NCI-H2029 treated with DMSO at 0.1 percent for 48 hours (cell line): ENCODE measurements at places on chromosomes 2 and 18.
A peak's percentile ranks its signal among the peaks of the same experiment; 100 is the strongest.

GRCh38 chr2:19914266-19914975, 12.6 kb upstream of the TTC32 start:
- no peak for DNase-seq

DNA sequence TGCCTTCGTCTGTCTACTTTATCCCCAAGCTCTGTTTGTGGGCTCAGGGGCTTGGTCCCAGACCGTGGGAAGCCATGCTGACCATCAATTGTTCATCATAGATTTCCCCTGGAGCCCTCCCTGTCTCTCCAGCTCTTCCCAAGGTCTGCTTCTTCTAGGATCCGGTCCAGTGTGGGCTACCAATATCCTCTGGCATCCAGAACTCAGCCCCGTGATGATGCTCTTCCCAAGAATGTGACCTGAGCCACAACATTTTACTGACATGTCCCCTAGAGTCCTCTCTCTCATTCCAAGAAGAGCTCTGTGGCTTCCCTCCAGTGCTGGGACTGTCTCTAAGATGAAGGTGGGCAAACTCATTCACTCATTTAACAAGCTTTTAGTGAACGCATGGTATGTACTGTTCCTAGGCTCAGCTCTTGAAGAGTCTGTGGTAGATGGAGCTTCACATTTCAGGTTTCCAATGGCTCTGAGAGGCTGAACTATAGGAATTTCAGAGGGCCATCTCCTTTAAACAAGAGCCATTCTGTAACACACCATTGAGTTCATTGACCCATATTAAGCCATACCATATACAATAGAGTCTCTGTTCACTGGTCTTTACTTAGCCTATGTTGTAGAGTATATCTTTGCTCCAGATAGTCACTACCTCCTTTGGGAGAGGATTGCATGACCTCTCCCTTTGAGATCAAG, 142.0 kb upstream of the APCDD1 start:
- DNase-seq, result no peak

- no peak for DNase-seq
Observed at GRCh38 chr18:2515171-2515787, 56.0 kb downstream of the METTL4 start.

DNA sequence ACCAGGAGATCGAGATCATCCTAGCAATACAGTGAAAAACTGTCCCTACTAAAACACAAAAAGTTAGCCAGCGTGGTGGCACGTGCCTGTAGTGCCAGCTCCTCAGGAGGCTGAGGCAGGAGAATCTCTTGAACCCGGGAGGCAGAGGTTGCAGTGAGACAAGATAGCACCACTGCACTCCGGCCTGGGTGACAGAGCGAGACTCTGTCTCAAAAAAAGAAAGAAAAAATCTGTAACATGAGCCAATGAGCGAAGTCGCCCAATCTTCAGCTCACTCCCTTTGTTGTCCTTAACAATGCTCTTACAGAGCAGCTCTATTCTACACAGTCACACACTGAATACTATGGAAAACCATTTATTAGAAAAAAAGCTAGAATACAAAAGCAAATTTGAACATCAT, 22.0 kb downstream of the FAM98A start:
- no peak for DNase-seq

DNA sequence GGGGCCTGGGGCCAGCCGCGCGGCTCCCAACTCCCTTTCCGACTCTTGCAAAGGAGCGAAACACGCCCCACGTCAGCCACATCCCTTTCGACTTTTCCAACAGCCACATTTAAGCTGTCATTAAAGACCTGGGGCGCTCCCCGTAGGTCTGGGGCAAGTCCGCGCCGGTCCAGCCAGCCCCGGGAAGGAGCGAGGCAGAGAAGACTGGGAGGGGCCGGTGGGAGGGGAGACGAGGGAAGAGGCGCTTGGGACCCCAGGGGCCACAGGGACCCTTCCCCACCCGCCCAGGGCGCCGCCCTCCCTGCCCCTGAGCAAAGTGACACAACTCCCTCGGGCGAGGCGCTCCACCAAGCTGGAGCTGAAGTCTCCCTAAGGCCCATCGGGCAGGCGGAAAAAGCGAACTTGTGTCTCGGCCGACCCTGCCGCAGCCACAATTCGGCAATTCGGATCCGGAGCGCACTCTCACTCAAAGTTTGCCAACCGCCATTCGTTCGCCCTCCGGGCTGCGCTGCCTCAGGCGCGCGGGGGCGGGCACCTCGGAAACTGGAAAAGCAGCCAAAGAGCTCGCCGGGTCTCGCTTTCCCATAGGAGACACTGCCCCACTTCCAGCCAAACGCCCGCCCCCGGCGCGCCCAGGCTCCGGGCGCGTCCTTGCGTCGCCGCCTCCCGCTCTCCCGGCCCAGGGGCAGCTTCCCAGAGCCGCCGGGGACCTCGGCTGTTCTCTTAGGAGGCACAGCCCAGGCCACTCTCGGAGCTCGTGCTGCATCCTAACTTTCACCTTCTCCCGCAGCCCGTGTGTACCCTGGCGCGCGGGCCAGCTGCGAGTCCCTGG, 1.1 kb upstream of the KCTD1 start:
- no peak for DNase-seq

- no peak for DNase-seq
Observed at GRCh38 chr2:234430871-234431270, 66.0 kb downstream of the ARL4C start.

GRCh38 chr2:43169987-43170386, 56.4 kb downstream of the ZFP36L2 start:
- no peak for DNase-seq

DNA sequence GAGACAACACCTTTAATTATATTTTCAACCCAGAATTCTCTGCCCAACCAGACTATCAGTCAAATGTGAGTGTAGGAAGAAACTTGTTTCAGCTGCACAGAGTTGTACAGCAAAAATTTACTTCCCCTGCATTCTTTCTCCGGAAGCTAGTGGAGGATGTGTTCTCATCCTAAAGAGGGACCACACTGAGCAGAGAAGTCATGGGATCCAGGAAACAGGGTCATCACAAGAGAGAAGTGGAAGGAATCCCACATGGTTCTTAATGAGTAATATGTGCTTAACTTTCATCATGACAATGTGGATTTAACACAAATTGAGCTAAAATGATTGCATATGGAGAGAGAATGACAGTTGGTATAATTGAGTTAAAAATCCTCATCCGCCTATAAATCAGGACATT, 78.2 kb downstream of the INPP4A start:
- no peak for DNase-seq

- DNase-seq, result no peak
Observed at GRCh38 chr2:61090386-61090921, 24.8 kb downstream of the SANBR start.

- no peak for DNase-seq
Observed at GRCh38 chr2:96596596-96596995, 41.5 kb downstream of the KANSL3 start.

DNA sequence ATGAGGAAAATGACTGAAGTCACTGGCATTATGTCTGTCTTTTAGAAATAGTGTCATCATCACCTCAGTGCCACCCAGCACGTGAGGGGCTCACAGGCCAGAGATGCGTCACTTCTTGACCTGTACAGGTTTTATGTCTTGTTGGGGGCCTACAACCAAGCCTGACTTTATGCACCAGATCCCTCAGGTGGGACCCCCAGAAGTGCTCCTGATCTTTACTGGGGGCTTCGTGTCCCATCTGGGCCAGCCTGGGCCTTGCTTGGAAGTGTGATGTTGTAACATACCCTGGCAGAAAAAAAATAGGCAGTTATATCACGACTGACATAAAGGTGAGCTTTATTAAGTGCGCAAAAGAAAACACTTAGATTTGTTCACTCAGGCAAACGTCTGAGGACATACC, 21.5 kb upstream of the GNAL start:
- no peak for DNase-seq

- DNase-seq, result no peak
Observed at GRCh38 chr2:201194097-201194496, 11.2 kb downstream of the CASP10 start.

- DNase-seq, result no peak
Observed at GRCh38 chr2:225140723-225141122, 98.5 kb upstream of the DOCK10 start.

- DNase-seq, result no peak
Observed at GRCh38 chr18:26342646-26343045, 116.4 kb downstream of the TAF4B start.

DNA sequence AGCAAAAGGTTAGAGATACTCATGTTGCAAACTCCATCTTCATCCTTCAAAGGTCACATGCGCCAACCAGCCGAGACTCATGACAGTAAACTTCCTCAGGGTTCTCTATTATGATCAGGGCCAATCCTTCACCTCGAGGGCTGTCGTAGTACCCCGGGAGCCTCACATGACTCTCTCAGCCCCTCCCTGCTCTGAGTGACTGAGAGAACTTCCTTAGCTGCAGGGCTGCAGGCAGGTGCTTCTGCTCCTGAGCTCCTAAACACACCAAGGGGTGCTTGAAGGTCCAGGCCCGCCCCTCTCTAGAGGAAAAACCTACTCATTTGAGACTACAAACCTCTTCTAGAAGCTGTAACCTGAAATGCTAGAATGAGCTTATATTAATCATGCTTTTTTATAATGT, 48.2 kb downstream of the LONRF2 start:
- DNase-seq, result no peak

DNA sequence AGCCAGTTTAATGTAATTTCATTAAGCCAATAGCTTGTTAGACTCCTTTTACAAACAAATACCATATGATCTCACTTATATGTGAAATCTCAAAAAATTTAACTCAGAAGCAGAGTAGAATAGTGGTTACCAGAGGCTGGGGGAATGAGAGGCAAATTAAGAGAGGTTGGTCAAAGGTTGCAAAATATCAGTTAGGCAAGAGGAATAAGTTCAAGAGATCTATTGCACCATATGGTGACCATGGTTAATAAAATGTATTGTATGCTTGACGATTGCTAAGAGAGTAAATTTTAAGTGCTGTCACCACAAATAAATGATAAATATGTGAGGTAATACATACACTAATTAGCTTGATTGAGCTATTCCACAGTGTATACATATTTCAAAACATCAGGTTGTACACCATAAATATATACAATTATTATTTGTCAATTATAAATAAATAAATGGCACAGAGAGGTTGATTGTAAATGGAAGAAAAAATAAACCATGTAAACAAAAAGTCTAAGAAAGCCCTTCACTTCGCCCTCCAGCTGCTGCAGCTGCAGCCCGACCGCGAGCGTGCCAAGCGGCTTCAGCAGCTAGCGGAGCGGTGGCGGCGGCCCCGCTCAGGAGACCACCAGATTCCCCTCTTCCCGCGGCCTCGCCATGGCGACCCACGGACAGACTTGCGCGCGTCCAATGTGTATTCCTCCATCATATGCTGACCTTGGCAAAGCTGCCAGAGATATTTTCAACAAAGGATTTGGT, 23.0 kb upstream of the ACTR2 start:
- no peak for DNase-seq

DNA sequence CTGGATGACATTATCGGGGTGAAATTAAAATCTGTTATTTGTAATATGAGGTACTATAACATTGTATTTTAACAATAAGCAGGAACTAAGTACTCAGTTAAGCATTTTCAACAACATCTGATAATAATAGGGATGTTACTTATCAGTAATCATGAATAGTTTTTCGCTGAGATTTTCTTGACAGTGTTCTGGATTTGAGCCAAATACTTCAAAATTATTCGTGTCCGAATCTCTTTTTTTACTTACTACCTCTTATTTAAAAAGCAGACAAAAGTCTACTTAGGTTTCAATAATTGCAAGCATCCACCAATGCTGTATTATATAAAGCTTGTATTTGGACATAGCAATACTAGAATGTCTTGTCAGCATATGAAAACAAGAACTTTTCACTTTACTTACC, 6.4 kb upstream of the ANKRD12 start:
- no peak for DNase-seq

GRCh38 chr2:96534701-96535181, 1.8 kb upstream of the ARID5A start:
- no peak for DNase-seq

DNA sequence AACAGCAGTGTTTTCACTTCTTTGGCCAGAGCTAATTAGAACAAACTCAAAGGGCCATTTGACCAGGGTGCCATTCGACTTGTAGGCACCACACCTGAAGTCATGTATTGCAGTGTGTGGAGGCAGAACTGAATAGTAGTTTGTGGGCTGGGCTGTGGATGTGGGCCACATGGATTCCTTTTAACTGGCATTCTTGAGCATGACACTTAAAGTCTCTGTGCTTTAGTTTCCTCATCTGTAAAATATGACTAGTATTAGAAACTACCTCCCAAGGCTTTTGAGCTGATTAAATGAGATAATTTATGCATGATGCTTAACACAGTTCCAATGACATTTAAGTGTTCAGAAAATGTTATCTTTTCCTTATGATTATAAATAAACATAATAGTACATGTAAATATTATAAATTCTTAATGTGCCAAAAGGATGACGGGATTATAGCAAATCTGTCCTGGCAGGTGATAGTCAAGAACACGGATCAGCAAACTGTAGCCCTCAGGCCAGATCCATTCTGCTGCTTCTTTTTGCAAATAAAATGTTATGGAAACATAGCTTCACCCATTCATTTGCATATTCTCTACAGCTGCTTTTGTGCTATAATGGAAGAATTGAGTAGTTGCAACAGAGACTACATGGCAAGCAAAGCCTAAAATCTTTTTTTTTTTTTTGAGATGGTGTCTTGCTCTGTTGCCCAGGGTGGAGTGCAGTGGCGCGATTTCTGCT, 36.3 kb upstream of the CCDC68 start:
- no peak for DNase-seq

GRCh38 chr18:64132871-64133270, 16.0 kb downstream of the LINC00305 start:
- DNase-seq, result no peak

- peak; percentile 10 for DNase-seq
Observed at GRCh38 chr18:79576686-79577351, 102.8 kb upstream of the CTDP1 start.

- no peak for DNase-seq
Observed at GRCh38 chr2:172813314-172813888, 77.8 kb downstream of the RAPGEF4 start.

DNA sequence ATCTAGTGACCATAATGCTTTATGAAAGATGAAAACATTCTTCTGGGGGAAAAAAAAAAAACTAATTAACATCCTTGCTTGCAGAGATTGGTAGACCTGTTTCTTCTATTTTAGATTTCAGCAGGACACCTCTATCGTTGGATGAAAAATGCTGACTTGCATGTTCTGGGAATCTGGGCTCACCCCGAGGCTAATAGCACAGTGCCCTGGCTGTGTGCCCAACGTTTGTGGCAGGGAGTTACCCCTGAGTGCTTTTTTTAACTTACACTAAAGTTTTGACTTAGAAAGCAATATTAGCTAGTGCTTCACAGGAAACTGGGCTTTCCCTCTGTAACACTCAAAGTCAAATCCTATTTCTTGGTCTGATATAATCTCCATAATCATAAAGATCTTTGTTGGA, 233.2 kb downstream of the SLC8A1 start:
- no peak for DNase-seq

- DNase-seq, result no peak
Observed at GRCh38 chr18:57728941-57729511, 74.1 kb downstream of the ATP8B1 start.

GRCh38 chr2:216539791-216540241, 41.2 kb downstream of the RPL37A start:
- peak; percentile 84 for DNase-seq

DNA sequence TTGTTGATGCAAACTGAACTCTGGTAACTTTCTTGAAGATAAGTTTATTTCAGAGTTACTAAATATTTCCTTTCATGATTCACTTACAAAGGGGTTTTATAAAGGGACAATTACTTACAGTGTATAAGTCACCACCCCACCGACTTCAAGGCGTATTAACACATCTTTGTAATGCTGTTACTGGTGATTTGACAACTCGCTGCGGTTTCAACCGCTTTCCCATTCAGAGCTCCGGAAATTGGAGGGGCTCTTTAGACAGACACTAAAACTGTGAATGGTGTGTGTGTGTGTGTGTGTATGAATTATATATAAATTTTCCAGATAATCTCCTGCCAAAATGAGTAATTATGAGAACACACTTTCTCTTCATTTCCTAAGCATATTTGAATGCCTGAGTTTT, 4.9 kb downstream of the TM4SF20 start:
- no peak for DNase-seq
